Left colon (tissue), 2 donors: ENCODE measurements at places on chromosomes 7 and 10. TPM values are rescaled to one million over a fixed set of nuclear protein-coding genes. Genes with fewer than 3 reads are reported as not detected.
A peak's percentile ranks its signal among the peaks of the same experiment; 100 is the strongest.

GRCh38 chr10:60140651-60141632 lies 234.6 kb upstream of the CCDC6 start:
- DNase-seq = peak; percentile 79

DNA sequence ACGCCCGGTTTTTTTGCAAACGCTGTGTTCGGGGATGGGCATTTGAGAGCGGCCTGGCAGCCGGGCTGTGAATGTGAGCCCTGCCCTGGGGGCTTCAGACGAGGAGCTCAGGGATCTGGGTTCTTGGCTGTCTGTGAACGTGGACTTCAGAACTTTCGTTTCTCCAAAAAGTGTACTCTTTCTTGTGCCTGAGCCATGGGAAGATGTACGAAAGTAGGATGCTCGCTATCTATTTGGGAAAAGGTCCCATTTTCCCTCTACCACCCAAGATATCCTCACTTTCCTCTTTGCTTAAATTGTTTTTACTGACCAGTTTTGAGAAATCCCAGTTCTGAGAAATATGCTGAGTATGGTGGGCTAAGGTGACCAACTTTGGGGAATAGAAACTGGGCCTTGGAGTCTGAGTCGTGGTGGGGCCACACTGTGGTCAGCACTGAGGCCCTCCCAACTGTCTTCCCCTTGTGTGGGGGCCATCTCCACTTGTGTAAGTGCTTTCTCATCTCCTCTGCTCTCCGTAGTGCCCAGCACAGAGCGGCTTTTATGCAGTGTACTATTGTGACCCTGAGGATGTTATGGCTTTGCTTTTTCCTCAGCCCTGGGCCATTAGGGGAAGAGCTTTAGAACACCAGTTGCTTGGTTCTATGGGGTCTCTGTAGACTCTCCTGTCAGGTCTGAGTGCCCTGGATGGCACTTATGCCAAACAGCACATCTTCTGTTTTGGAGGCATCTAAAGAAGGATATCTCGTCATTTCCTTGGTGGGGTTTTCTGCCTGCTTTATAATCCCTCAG lies 918 bp downstream of the DBNL start:
- no peak for DNase-seq

- DNase-seq = no peak
These were observed 337.1 kb downstream of the RNLS start for GRCh38 chr10:88245974-88246511.

NKX1-2 gene
- total RNA-seq = not detected
